ENCODE measurements at places on chromosomes 3 and 15. TPM values are rescaled to one million over a fixed set of nuclear protein-coding genes. Genes with fewer than 3 reads are reported as not detected.

The SLC28A1 gene
- not detected for total RNA-seq

The ATP13A4 gene
- total RNA-seq, result 8.8 TPM

The FGF7 gene
- 0.12 TPM for total RNA-seq

The NR2F2 gene
- total RNA-seq, result not detected

The AMT gene
- total RNA-seq, result 14.0 TPM

The BCHE gene
- not detected for total RNA-seq

- no peak for DNase-seq
Observed at GRCh38 chr15:45386420-45386819, 8.1 kb upstream of the GATM start.

- DNase-seq, result no peak
Observed at GRCh38 chr3:29697989-29698388, 417.1 kb downstream of the RBMS3 start.

DNA sequence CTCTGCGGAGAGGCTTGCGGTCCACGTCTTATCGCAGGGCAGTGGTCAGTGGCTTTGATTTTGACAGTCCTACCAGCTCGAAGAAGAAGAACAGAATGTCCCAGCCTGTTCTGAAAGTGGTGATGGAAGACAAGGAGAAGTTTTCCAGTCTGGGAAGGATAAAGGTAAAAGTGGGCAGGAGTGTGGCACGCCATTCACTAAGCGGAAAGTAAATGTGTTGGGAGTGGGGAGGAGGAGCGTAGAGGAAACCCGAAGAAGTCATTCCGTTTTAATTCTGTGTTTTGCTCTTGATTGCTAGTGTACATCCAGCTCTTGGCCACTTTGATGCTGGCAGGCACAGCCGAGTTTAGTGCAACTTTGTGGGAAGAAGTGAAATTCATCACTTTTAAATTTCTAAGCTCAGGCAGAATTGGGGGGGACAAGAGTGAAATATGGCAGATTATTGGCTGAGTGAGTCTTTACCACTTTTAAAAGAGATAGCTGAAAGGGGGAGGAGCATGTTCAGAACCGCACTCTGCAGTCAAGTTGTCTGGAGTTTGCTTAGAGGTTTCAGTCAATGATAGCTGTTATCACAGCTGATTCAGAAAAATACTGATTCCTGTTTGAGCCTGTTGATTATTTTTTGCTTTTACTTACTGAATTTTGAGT lies 1.8 kb downstream of the ARHGEF26 start:
- no peak for DNase-seq

- DNase-seq, result no peak
Observed at GRCh38 chr3:78994174-78995027, 773.4 kb downstream of the ROBO1 start.

DNA sequence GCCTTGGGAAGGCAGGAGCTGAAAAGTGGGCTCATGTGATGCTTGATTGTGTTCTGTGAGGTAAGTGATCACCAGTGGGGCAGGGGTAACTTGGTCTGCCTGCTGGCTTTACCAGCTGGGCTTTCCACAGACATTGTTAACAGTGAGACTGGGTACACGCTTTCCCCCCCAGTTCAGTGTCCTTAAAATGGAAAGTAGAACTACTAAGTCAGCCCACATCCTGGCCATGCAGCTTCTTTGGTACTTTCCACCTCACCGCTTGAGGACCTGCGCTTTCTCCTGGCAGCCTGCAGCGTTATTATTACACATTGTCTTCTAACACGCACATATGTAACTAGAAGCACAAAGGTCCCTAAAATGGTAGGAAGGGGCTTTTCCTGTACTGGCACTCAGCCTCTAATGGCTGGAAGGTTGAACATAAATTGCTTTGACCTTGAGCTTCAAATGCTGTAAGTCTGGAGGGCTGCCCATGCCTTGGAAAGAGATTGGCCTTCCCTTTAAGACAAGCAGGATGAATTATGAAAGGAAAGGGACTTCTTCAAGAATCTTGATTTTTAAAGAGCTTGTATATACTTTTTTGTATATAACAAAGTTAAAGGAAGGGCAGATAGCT lies 216.1 kb upstream of the ROPN1 start:
- no peak for DNase-seq

- no peak for DNase-seq
Observed at GRCh38 chr3:119557877-119558269, 1.5 kb downstream of the CD80 start.

DNA sequence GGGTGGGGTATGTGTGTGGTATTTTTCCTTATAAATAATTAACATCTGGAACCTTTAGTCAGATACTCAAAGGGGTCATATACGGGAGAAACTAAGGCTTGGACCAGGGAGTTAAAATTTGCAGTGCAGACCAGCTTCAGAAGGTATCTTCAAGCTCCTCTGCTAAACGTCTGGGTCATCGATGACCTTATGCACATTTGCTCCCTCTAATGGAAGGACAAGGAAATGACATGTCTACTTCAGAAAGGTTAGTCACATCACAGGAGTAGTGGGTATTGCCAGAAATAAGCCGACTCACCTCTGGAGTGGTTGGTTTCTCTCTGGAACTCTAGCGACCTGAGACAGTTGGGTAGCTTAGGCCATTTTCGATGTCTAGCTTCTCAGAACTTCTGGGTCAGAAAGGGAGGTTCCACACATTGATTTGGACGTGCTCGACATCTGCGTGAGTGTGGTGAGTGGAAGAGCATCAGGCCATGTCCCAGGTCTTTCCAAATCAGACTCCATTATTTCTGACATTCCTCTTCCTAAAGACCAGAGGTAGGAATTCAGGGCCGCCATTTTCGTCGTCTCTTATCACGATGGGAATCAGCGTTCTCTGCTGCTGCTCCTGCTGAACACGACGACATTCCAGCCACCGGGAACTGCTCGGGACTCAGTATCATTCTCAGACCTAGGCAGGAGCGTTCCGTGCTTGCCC lies 31.8 kb upstream of the RASA2 start:
- peak; percentile 75 for DNase-seq

GRCh38 chr3:11078826-11079515 lies 75.3 kb upstream of the HRH1 start:
- DNase-seq, result peak; percentile 26

DNA sequence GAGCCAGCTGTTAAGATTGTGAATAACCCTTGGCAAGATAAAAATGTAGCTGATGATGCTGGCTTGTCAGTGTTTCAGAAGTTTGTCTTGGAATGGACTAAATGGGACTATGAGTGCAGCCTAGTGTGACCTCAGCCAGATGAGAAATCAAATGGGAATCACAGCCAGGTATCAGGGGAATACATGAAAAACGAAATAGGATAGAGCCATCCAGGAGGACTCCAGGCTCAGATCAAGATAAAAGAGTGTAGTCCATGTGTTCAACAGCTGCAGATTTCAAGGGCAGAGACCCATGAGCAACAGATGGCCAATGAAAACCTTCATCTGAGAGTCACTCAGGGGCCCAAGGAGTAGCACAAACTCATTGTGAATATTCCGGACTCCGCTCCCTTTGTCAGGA lies 1080.9 kb upstream of the CADM2 start:
- DNase-seq, result no peak

GRCh38 chr3:29880809-29881208 lies 599.9 kb downstream of the RBMS3 start:
- DNase-seq, result no peak

DNA sequence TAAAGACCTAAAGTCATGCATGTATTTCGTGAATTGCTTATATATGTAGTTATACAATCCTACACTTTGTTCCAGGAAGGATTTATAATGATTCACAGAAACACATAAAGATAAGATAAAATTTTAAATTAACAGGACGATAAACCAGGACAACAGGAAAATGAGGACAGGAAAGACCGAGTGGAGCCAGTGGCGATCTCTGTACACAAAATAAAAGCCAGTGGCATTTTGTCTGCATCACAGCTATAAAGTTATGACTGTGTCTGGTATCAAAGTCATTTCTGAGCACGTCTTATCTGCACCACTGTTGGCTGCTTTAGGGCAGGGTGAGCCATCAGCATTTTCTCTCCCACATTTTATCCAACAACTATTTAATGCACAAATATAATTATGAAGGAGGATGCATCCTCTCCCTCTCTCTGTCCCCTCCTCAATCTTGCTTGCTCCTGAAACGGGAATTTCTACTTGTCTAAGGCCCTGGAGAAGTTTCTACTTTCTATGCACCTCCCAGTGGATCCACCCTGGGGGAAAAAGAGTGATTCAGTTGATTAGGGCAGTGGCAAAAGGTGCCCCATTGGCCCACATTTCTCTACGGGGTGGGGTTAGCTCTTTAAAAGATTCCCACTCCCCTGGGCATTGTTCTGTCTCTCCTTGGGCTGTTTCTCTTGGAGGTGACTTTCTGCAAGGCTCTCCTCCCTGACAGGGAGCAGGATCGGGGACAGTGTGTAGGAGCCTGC lies 159.4 kb upstream of the UBE2E1 start:
- no peak for DNase-seq

GRCh38 chr3:191020730-191021396 lies 158.4 kb upstream of the GMNC start:
- no peak for DNase-seq

GRCh38 chr3:128383316-128384235 lies 83.1 kb downstream of the DNAJB8 start:
- DNase-seq, result no peak

GRCh38 chr3:194321693-194322640 lies 29.2 kb downstream of the CPN2 start:
- DNase-seq, result no peak

- DNase-seq, result no peak
Observed at GRCh38 chr15:56839641-56840040, 78.8 kb upstream of the TCF12 start.

DNA sequence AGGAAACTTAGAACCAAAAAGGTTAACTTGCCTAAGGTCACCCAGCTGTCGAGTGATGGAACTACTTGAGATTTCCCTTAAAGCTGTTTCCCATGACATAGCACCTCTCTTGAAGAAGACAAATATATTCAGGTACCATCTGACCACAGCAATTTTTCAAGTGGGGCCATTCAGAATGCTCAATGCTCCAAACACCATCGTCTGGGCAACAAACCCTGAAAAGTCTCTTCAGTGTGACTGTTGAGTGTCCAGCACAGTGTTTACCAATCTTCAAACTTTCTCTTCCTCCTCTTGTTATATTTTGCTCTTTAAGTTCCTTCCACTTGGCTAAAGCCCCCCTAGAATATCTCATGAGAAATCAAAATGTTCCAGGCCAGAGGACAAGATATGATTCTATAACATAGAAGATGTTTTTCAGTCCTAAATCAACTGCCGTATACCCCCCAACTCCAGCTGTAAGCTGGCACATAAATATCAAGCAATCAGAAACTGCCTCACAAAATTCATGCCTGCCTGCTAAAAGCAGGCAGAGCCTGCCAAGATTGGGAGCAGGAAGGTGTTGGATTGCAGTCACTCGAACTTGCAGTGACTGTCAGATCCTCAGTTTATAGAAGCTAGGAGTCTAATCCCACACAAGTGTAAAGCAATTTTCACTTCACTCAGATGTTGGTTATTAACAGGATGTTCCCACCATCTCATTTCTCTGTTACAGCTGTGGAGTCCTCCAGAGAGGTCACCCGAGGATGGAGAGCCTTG lies 230.5 kb upstream of the MRPL3 start:
- DNase-seq, result no peak

GRCh38 chr3:117539729-117540128 lies 830.1 kb downstream of the TUSC7 start:
- DNase-seq, result no peak

- DNase-seq, result no peak
Observed at GRCh38 chr3:176946202-176946601, 251.1 kb downstream of the TBL1XR1 start.

Measured in B cell (primary cell).